Stimulated activated CD8-positive, alpha-beta memory T cell treated with anti-CD3 and anti-CD28 coated beads, Interleukin-4, amount 100 ng/mL, for 1 hour (primary cell): ENCODE measurements at places on chromosomes 2 and 18.

GRCh38 chr2:120251078-120251477 lies 1.6 kb upstream of the RALB start:
- DNase-seq = no peak

DNA sequence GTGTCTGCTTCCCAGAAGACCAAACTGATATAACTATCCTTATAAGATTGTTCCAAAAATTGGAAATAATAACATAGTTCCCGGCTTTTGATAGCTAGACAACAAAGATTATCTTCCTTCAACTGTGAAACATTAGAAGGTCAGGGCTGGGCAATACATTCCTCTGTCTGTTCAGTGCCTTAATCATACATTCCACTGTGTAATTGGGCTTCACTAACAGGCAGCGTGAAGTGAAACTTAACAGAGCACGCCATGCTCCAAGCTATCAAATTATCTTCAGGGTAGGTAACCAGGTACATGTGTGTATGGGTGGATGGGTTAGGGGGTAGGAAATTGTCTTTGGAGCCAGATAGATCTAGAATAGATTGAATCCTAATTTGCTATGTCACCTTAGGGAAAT lies 23.5 kb upstream of the ARL5A start:
- DNase-seq = no peak

DNA sequence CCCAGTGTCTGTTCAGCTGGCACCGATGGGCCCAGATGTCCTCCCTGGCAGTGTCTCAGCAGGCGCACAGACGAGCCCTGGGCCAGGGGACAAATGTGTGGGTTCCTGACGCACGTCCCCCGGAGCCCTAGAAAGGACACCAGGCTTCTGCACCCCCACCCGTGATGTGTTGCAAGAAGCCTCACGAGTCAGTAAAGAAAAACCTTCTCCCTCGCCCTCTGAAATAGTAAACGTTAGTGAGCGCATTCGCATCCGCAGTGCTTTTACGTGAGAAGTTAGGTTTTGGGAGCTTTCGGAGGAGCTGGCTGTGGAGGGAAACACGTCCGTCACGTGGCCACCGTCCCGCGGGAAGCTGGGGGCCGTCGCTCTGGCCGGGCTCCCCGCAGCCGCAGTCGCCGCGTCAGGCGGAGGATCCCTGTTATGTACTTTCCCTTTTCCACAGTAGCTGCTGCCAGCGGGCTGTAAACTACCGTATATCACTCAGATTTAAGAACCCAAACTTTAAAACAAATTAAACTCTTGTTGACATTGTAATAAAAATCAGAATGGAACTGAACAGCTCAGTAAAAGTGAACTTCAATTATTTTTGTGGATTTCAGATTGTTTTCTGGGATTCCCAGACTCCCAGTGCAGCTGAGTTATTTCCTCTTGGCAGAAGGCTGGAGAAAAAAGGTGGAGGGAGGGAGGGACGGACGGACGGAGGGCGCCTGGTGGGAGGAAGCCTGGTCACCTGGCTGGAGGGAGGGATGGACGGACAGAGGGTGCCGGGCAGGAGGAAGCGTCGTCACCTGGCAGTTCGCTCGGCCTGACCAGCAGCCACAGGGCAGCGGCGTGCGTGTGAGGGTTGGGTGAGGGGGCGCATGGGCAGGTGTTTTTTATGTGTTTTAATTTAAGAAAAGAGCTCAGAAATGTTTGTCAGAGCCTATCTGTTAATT lies 112.1 kb downstream of the NFATC1 start:
- DNase-seq = no peak

DNA sequence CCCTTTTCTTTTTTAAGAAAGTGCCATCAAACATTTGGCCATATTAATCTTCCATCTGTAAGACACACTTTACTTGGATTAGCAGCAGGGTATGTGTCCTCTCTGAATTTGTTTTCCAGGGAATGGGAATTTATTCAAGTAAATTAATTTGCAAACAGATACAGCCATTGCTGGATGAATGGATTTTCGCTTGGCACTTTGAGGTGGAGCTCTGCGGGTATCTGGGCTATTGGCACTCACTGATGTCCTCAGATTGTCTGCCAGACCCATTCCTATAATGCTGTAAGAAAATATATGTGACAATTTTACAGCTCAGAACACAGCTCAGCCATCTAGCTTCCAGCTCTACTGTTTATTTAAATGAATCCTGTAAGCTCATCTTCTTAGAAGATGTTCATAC lies 201.2 kb upstream of the CDH20 start:
- no peak for DNase-seq

DNA sequence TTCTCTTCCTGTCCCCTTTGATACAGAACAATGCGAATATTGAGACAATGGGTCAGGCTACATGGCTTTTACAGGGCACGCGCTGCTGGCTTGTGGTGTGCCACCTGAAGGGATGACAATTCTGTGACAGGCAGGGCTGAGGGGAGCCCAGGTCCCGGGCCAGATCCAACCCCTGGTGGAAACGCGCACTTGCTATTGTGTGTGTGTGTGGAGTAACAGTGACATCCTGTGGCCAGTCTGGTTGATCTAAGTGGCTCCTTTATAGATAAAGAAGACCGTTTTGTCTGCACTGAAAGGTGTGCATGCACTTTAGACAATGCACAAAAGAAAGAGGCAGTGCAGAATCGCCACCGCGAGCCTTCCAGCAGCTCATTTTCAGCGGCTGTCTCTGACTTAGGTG lies 273.6 kb downstream of the HRH4 start:
- DNase-seq = no peak
